Activated CD8-positive, alpha-beta memory T cell treated with anti-CD3 and anti-CD28 coated beads for 4 hours (primary cell): ENCODE measurements at places on chromosomes 3 and 15.

DNA sequence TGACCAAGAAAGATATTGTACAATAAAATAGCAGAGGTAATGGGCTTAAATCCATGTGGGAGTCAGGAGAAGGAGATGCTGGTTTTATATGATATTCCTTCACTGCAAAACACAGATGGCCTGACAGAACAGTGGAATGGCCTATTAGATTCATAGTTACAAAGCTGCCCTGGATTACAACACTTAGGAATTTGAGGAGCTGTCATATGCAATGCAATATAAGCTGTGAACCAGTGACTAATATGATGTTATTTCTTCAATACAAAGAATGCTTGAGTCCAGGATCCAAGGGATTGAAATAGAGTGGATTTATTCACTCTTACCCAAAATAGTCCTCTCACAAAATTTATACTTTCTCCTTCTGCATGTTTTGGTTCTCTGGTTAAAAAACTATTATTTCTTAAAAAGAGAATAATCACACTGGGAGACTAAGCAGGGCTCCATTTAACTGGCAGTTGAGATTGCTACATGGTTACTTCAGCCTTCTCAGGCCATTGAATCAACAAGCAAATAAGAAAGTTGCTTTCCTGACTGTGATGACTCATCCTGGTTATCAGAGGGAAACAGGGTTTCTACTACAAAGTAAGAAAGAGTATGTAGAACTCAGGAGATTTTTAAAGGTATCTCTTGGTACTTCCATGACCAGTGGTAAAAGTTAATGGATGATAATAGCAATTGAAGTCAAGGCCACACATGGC, 79.8 kb upstream of the ZPLD1 start:
- DNase-seq = no peak

- no peak for DNase-seq
Observed at GRCh38 chr3:79063624-79064023, 704.2 kb downstream of the ROBO1 start.

DNA sequence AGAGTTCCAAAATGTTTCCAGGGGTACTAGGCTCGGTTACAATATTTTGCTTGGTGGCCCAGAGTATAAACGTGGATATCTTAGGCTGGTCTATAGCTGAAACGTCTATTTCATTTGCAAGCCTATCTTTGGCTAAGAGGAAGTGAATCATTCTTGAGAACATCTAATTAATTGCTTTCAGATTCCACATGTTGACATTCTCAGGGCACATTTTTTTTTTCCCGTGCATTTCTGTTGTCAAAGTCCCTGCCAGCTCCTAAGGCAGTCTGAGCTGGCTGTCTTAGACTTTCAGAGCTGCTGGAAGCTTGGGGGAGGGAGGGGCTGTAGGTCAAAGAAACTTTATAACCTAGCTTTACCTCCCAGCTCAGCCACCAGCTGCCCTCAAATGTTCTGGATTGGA, 23.2 kb upstream of the LAMP3 start:
- DNase-seq = no peak

GRCh38 chr3:71511037-71511436, 72.5 kb downstream of the FOXP1 start:
- no peak for DNase-seq

DNA sequence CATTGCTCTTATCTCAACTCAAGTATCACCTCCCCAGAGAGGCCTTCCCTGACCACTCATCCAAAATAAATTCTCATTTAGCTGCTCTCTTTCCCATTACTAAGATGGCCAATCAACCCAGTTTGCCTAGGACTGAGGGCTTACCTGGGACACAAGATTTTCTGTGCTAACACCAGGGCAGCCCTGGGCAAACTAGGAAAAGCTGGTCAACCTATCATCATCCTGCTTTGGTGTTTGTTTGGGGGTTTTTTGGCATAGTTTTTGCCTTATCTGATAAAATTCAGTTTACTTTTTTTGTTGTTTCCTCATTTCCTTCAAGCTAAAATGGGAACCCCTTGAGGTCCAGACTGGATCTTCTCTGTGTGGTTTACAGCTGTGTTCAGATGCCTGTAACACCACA, 131.4 kb upstream of the NR2F2 start:
- DNase-seq = no peak

DNA sequence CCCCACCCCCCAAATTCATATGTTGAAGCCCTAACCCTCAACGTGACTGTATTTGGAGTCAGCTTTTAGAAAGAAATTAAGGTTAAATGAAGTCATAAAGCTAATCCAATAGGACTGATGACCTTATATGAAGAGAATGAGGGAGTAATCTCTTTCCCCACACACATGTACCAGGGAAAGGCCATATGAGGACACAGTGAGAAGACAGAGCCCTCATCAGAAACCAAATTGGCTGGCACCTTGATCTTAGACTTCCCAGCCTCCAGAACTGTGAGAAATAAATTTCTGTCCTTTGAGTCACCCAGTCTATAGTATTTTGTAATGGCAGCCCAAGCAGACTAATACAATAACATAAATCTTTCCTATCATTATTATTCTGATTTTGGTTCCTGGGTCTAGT, 194.7 kb upstream of the NANOGP8 start:
- DNase-seq = no peak

DNA sequence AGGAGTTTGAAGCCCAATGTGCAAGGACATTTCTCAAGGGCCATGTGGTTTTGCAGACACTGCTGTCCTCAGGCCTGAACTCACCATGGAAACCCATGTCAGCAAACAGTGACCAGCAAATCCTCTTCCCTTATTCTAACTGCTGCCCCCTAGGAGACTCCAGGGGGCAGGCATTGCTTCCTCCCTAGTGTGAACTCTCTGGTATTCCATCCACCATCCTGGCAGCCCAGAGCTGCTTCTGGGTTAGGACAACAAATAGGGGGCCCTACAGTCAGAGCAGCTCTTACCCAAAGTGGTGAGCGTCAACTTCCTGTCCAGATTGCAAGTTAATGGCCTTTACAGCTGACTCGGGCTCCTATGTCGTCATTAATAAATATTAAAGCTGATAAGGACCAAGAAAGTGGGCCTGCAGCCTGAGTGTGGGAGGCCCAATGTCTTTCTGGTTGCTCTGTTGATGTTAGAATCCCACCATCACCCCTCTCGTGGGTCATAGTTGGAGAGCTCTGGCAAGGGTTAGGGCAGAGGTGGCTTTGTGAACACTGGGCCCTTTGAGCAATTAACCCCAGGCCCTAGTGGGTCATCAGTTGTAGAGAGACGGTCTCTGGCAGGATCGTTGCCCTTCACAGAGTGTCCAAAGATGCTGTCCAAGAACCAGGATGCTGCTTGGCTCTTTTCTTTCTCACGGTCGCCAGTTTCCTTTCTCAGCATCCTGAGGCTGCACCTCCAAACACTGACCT, 41.5 kb downstream of the TGM4 start:
- no peak for DNase-seq

GRCh38 chr15:46127361-46127874, 492.6 kb downstream of the SQOR start:
- DNase-seq = no peak

DNA sequence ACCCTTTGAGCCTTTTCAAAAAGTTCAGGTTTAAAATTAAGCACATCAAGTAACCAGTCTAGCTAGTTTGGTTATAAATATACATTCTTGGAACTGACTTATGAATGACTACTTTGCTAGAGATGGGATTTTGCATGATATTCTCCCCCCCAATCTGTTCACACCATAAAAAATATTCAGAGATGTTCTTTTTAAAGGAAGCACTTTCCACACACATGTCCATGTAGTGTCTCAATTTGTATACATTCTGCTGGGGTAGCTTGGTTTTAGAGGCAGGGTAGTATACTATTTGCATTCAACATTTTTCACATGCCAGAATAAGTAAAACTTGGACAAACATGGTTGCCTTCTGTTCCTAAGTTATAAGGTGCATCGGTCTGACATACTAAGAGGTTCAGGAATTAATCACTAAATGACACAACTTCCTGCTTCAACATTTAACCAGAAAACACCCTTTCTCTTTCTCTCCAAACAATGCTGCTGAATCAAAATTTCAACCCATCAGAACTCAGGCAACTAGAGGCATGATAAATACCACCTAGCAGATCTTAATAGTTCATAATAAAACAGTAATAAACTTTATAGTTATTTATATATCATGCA, 57.0 kb downstream of the SUMF1 start:
- DNase-seq = no peak
